ENCODE measurements at places on chromosomes 4 and X. TPM values are rescaled to one million over a fixed set of nuclear protein-coding genes. Genes with fewer than 3 reads are reported as not detected.

The HSD17B10 gene
- 12.6 TPM for total RNA-seq

The HSFX3 gene
- total RNA-seq: not detected

The RAB39B gene
- total RNA-seq: 3.5 TPM

DNA sequence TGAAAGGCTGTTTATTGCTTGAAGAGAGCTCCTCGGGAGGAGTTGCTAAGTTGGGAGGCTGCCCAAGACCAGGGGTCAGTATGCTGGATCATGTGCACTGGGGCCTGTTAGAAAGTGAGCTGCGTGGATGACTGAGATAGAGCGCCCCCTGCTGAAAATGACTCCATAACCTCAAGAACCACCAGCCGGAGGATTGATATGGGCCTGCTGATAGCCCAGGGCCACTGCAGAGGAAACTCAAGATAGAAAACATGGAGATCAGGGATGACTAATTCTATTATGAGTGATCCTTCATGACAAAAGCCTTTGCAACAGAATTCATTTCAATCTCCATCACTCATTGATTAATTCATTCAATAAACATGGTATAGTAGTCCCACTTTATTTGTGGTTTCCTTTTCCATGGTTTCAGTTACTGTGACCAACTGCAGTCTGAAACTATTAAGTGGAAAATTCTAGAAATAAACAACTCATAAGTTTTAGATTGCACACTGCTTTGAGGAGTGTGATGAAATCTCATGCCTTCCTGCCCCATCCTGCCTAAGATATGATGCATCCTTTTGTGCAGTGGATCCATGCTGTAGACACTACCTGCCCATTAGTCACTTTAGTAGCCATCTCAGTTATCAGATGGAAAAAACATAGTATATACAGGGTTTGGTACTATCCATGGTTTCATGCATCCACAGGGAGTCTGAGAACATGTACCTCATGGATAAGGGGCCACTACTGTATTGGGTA is 126.7 kb upstream of the MBNL3 start:
- peak; percentile 76 for DNase-seq

GRCh38 chr4:87011340-87012034 is 76.7 kb downstream of the AFF1 start:
- no peak for DNase-seq

GRCh38 chr4:121227341-121227792 is 63.2 kb upstream of the TNIP3 start:
- DNase-seq: no peak

GRCh38 chr4:28942631-28943030 is 1777.5 kb upstream of the PCDH7 start:
- DNase-seq: no peak

GRCh38 chr4:97104006-97104405 is 1039.3 kb downstream of the STPG2 start:
- DNase-seq: no peak

GRCh38 chr4:304969-305680 is at the start of gene ZNF732:
ZNF732 (minus strand) TSS chr4:305474; CDS start chr4:305310, 164 bp downstream.
- DNase-seq: peak; percentile 23

GRCh38 chr4:28435314-28435713 is 1574.7 kb downstream of the STIM2 start:
- DNase-seq: no peak

DNA sequence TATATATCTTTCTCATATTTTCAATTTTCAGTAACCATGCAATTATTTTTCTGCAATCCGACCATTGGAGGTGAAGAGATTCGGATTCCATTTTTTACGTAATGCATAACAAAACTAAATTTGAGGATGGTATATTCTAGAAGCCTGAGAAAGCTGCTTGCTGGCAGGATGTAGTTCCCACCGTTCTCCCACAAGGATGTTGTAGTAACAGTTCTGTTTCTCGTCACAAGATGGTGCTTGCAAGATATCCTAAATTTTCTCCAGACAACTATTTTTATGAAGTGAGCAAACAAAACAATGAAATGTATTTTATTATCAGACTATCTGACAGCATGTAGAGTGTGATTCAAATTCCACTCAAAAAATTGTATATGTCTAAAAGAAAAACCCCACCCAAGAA is 10.7 kb downstream of the PWWP3B start:
- DNase-seq: no peak
